IPS DF 19.7 (cell line): ENCODE measurements at places on chromosomes 6 and 20.

DNA sequence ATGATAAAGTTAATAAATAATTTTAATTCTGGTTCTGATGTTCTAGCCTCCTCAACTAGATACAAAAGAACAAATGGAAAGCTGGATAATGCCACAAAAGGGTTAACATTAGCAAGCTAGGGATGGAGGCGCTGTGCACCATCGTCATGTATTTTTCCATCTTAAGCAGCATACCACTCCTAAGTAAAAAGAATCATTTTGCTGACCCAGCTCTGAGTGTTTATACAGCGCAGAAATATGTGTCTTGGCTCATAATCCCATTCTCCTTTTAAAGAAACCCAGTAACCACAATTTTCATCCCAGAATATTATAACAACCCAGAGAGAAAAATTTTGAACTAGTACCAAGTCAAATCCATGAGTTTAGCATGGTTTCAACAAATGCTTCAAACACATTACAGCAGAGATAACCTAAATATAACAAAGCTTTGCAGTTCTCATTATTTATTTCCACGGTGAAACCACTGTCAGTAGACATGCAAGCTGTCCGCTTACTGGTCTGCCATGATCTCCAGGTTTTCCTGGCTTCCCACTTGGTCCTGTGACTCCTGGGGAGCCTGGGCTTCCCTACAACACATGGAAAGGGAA is 111.1 kb downstream of the COL12A1 start:
- DNase-seq: no peak

DNA sequence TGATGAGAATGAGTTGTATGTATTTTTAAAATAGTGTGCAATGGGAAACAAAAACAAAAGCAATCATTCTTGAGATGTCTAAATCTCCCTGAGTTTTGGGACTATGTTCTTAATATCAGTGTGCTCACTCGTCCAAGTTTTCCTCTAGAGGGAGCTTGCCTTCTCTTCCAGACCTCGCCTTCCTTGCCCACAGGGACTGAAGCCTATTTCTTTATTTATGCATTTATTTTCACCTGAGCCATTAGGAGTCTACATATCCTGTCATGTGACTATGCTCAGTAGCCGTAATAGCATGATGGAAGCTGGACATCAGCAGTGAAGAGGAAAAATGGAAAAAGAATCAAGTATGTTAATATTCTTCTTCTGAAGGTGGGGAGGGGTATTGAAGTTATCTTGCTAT is 131.2 kb downstream of the SH3BGRL2 start:
- no peak for DNase-seq

- DNase-seq: no peak
Measured at GRCh38 chr6:16883414-16883813, 122.2 kb upstream of the ATXN1 start.

GRCh38 chr6:134077301-134077700 is 24.9 kb upstream of the SLC2A12 start:
- DNase-seq: no peak

GRCh38 chr20:50038574-50038991 is 55.8 kb downstream of the SNAI1 start:
- no peak for DNase-seq

GRCh38 chr20:55160996-55161395 is 685.6 kb downstream of the DOK5 start:
- DNase-seq: no peak

DNA sequence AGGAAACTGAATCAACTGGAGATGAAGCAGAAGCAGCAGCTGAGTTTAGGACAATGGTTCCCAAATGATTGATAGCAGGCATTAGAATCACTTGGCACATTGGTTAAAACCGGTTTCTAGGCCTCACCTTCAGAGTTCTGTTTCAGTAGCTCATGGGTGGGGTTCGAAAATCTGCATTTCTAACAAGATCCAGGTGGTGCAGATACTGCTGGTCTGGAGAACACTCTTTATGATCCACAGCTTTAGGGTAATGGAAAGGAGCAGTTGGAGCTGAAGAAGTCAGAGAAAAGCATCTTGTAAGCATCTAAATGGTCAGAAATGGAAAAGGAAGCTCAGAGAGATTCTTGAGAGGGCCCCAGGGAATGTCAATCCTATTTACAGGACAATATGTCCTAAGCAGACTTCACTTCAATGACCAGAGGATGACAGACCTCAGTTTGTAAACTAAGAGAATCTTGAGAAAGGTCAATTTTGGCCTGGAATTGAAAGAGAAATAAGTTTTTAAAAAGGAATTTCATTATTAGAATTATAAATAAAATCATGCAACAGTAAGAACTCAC is 8.5 kb downstream of the TSPYL1 start:
- DNase-seq: no peak

- DNase-seq: no peak
Measured at GRCh38 chr6:7159790-7160525, 52.2 kb downstream of the RREB1 start.

GRCh38 chr6:28648878-28649375 is 123.2 kb downstream of the GPX5 start:
- DNase-seq: no peak

GRCh38 chr6:140670021-140670420 is 1295.6 kb upstream of the CITED2 start:
- DNase-seq: no peak
